ENCODE measurements at places on chromosomes 5 and 9.

- DNase-seq, result no peak
Measured at GRCh38 chr5:79924936-79925893, 65.8 kb downstream of the MTX3 start.

GRCh38 chr9:35774907-35775635, 16.3 kb upstream of the NPR2 start:
- no peak for DNase-seq

DNA sequence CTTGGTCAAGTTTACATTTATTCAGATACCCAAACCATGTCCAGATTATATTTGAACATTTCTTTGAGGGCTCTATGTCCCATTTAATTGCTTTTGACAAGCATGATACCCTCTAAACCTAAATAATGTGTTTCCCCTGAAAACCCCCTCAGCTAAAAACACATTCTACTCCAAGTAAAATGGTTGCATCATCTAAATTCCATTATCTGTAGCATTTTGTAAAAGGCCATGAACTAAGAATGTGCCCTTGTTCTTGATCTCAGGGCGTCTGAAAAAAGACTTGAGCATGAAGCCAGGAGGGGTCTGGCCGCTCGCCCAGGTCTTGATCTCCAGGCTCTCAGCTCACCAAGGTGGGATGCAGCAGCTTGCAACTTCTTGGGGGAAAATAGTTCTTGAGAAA, 53.5 kb upstream of the ERCC6L2 start:
- DNase-seq, result no peak

GRCh38 chr5:4142842-4143241, 547.2 kb downstream of the IRX1 start:
- DNase-seq, result no peak

- DNase-seq, result no peak
Measured at GRCh38 chr9:134549336-134549735, 92.3 kb upstream of the COL5A1 start.

- no peak for DNase-seq
Measured at GRCh38 chr5:128534726-128535125, 3.3 kb downstream of the FBN2 start.

- no peak for DNase-seq
Measured at GRCh38 chr5:88687373-88687911, 195.5 kb downstream of the MEF2C start.

DNA sequence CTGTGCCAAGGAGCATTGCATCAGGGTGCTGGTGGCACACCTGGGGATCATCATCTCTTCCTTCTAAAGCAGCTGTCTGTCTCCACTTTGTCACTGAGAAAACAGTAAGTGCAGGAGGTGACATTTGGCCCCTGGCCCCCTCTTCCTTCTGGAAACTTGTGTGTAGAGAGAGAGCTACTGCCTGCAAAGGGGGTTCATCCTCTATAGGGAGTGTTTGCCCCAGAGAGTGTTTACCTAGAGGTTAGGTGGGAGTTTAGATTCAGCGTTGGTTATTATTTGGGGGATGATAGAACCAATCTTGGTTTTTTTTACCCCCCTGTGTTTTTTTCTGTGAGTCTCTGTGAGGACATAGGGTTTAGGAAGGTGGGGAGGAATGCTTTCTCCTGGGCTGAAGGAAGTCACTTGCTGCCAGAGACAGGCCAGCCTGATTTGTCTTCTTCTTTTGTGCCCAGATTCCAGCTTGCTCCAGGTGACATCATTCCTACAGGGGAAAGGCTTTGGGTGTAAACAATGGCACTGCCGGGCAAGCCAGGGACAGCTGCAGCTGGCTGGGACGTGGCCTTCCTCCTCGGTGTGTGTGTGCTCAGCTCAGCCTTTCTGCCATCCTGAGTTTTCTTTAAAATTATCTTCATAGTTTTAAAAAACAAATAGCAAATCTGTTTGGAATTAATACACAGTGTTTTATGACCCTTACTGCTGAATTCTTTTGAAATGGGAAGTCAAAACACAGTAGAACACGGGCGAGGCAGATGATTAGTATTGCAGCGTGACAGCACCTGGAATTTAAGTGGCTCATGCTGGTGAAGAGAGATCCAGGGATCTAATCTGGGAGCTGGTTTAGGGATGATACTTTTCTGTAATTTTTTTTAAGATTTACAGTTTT, 24.5 kb downstream of the PRRC2B start:
- no peak for DNase-seq

DNA sequence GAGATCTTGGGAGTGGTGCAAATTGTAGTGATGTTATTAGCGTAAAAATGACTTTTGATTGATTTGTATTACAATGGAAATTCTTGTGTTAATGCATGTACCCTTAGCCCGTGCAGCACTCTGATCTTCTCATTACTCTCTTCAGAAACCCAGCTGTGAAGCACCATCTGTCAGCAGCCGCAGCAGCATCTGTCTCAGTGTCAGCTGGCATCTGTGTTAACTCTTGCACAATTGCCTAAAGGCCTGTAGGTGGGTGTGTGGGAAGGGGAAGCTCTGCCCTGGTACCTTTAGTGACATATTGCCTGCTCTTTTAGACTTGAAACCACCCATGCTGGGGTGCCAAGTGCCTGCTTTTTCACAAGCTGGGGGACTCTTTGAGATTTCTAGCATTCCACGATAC, 101.3 kb downstream of the FBXL7 start:
- no peak for DNase-seq

- no peak for DNase-seq
Measured at GRCh38 chr5:56052735-56053134, 58.0 kb upstream of the IL6ST start.

- no peak for DNase-seq
Measured at GRCh38 chr5:35939639-35940038, 1.2 kb upstream of the CAPSL start.

- no peak for DNase-seq
Measured at GRCh38 chr5:64077589-64077988, 88.1 kb upstream of the RNF180 start.

DNA sequence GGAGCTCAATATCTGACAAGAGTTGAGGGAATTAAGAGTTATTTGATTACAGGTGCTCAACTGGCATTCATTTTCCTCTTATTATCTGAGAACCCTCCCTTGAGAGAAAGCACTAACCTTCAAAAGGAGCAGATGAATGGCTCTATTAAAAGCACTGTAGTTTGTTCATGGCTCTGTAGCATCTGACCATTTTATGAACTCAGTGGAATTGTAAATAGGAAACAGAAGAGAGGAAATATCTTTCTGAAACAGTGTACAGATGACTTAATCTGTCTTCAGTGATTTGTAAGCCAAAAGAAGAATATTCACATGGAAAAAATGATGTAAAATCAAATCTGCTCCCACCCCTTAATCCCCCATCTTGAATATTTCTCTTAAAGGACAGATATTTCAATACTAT, 810.4 kb upstream of the GRAMD2B start:
- no peak for DNase-seq

- no peak for DNase-seq
Measured at GRCh38 chr9:136927343-136928271, 16.9 kb downstream of the FBXW5 start.

- DNase-seq, result no peak
Measured at GRCh38 chr5:11854936-11855335, 49.3 kb downstream of the CTNND2 start.

DNA sequence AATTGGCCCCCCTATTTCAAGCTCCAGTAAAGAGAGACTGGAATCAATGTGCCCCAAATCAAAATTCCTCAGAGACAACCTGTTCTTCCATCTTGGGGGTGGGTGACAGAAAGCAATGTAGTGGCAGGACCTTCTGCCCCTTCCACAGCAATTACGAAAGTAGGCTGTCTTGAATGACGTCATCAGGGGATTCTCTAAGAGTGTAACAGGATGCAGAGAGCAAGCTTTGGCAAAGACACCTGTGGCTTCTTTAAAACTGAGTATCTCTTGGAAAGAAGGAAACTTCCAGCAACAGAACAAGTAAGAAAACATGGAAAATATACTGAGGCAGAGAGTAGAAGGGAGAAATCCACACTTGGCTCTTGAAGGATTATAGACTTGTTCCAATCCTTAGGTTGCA, 247.6 kb upstream of the PDE4D start:
- DNase-seq, result no peak

DNA sequence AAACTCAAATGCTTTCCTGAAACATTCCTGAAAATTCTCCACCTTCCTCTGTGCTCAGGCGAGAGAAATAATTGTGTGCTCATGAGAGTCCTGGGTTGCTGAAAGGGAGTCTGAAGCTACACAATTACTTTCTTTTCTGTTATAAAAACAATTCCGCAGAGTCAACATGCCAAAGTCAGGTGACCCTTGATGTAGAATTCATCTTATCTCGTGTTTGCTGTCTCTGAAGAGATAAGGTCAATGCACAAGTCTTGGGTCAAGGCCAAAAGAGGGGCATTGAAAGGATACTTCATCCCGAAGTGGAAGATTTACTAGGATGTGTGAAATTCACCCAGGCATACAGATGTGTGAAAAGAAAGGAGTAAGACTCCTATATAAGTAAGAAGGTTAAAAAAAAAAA, 493.5 kb downstream of the SEMA5A start:
- DNase-seq, result no peak

Measured in right atrium auricular region (tissue), 2 donors.